ENCODE measurements at places on chromosomes 7 and 10.

DNA sequence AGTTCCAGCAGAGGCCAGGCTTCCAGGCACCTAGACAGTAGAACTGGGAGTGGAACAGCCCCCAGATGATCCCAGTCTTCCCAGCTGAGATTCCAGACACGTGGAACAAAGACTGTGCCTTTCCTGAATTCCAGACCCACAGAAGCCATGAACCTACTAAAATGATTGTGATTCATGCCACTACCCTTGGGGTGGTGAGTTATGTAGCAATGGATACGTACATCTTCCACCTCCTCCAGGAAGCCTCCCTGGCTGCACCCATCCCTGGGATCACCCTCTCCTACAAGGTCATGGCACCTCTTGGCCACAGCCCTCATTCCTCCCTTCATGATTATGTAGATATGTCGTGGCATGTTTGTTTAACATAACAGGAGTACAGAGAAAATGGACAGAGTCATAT lies 83.4 kb downstream of the NPTX2 start:
- DNase-seq: no peak

- no peak for DNase-seq
These were observed 75.0 kb upstream of the MKX start for GRCh38 chr10:27820637-27821036.

DNA sequence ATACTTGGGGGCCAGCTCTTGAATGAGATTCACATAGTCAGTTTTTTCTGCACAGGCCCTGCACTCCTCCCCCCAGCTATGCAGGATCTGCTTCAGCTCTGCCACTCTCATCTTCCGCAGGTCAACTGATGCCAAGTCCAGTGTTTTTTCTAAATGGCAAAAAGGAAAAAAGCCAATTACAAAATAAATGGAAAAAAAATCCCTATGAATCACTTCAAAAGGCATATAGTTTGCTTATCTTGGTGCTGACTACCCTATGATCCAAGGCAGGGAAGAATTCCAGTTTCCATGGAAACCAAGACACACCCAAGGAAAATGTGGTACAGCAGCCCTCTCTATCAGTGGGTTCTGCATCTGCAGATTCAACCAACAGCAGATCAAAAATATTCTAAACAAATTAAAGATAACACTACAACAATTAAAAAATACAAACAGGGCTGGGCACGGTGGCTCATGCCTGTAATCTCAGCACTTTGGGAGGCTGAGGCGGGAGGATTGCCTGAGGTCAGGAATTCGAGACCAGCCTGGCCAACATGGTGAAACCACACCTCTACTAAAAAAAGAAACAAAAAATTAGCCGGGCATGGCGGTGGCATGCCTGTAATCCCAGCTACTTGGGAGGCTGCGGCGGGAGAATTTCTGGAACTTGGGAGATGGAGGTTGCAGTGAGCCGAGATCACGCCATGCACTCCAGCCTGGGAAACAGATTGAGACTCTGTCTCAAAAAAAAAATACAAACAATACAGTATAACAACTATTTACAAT lies 17.6 kb downstream of the CDNF start:
- peak; percentile 93 for DNase-seq

- DNase-seq: no peak
These were observed 107.4 kb downstream of the ATXN7L1 start for GRCh38 chr7:105768898-105769507.

DNA sequence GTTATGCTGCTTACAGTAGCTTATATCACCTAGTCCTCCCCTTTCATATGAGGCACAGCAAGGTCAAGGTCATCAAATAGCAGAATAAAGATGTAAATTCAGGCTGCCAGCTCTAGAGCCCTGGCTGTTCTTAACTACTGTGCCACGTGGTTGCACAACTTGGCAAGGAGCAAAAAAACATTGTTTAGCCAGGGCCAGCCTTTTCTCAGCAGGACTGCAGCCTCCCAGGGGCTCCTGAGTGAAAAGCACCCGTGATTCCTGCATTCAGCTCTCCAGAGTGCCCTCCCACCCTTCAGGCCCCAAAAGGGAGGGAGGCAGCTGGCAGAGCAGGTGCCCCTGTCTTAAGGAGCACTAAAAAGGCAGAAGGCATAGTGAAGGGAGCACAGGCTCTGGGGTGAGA lies 31.8 kb upstream of the TM9SF3 start:
- DNase-seq: no peak

- DNase-seq: no peak
These were observed 256.2 kb upstream of the NPSR1 start for GRCh38 chr7:34401776-34402175.

GRCh38 chr10:57880446-57881227 lies 387.1 kb downstream of the IPMK start:
- no peak for DNase-seq

GRCh38 chr10:34553747-34554146 lies 261.3 kb downstream of the PARD3 start:
- no peak for DNase-seq

- DNase-seq: no peak
These were observed 164.6 kb upstream of the PPP1R3A start for GRCh38 chr7:114083166-114084001.

- no peak for DNase-seq
These were observed 99.4 kb downstream of the RNF216 start for GRCh38 chr7:5681979-5682546.

DNA sequence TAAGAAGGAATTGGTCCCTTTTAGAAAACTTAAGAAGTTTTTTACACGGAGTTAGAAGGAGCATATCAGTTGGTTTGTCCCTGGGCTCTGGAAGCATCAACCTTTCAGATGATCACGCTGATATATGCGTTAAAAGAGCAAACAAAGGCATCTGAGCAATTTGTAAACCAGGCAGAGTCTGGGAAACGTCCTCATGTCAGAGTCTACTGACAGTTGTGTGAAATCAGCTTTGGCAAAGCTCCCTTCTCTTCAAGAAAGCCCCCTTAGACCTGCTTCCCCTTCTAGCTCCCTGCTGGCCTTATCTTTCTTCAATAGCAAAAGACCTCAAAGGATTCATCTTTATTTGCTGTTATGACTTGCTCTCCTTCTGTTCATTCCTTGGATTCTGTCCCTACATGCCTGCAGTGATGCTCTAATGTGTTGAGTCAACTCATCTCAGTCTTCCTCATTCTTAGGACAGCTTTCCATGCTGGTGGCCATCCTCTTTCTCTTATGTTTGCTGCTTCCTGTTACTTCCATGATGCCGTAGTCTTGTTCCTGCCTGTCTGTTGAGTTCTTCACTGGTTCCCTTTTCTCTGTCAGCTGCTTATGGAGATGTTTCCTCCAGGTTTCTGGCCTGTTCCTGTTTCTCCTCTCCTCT lies 106.5 kb upstream of the BMPER start:
- DNase-seq: no peak

- DNase-seq: peak; percentile 45
These were observed 145.0 kb upstream of the CALCR start for GRCh38 chr7:93719546-93719945.

- DNase-seq: no peak
These were observed 126.4 kb upstream of the TCF7L2 start for GRCh38 chr10:112823604-112824003.

- peak; percentile 73 for DNase-seq
These were observed 1.8 kb upstream of the GLI3 start for GRCh38 chr7:42238709-42239366.

DNA sequence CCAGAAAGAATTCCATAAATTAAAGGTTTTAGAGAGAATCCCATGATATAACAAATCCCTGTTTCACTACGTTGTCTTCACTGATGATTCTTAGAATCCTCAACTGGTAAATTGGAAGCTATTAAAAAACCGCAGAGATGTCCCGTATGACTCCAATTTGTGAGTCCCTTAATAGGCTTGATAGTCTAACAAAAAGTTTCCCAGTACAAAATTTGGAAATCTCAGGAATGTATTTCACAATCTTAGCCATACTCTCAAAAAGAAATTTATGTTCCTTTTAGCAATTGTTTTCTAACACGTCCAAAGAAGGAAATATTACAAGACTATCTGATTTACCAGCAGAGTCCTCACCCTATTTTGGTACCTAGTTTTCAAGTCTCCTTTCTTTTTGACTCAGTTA lies 2.5 kb downstream of the TES start:
- peak; percentile 73 for DNase-seq

- DNase-seq: no peak
These were observed 13.4 kb downstream of the HNRNPF start for GRCh38 chr10:43395571-43396060.

DNA sequence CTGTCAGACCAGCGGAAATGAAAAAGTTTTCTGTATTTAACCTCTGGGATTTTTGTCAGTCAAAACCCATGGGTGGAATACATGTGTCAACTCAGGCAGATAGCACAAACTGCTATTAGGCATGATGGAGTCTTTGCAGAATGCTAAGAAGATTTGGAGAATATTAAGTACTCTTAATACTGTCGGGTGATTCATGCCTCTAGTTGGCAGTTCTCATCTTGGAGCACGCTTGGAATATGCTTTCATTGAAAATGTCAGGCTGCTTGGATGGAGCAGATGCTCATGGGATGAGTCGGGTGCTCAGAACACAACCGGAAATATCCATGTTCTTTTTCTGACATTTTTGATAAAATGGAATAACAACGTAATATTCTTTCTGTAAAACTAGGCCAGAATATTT lies 27.6 kb upstream of the PRKG1 start:
- no peak for DNase-seq

GRCh38 chr7:37081436-37081835 lies 357.1 kb upstream of the AOAH start:
- no peak for DNase-seq

DNA sequence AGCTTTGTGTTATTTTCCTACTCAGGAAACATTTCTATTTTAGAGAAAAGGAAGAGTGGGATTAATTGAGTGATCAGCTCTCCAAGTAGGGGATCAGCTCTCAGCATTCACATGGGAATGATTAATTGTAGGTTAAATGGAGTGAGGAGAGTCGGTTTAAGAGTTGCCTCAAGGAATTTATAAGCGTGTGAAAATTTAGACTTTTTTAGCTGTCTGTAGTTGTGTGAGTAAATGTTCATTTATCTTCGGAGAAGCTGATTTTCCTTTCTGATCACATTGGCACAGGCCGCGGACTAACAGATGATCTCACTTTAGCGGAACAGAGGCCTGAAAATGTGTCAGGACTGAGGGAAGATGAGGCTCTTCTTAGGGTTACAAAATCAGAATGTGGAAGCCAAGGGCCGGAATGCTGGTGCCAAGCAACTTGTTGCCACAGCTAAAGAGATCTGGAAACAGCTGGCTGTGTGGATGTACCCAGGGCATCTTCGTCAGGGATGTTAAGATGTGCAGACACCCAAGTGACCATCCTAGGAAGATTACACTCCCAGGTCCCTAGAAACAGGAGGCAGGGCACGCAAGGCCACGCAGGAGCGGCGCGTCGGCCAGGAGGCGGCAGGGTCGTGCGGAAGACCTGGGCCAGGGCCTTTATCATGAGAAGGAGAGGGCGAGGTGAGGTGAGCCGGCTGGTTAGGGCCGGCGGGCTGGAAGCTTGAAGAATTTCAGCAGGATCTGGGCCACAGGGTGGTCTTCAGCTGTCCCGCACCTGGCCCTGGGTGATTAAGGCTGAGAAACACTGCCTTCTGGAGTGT lies 35.1 kb upstream of the TTYH3 start:
- no peak for DNase-seq

DNA sequence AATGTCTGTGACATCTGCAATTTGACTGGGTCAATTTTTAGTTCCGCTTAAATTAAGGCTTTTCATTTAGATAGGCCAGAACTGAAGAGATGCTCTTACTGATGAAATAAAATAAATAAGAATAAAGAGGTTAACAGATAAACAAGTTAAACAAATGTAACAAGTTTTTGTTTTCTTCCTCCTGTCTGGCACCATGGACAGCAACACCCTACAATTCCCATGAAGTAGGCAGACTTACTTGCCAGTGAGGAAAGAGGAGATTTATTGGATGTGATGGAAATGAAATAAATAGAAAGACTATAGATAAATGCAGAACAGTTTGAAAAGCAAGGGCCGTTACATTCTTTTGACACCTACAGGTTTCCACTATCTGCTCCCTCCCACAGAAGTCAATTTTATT lies 118.5 kb downstream of the AMPH start:
- DNase-seq: no peak

DNA sequence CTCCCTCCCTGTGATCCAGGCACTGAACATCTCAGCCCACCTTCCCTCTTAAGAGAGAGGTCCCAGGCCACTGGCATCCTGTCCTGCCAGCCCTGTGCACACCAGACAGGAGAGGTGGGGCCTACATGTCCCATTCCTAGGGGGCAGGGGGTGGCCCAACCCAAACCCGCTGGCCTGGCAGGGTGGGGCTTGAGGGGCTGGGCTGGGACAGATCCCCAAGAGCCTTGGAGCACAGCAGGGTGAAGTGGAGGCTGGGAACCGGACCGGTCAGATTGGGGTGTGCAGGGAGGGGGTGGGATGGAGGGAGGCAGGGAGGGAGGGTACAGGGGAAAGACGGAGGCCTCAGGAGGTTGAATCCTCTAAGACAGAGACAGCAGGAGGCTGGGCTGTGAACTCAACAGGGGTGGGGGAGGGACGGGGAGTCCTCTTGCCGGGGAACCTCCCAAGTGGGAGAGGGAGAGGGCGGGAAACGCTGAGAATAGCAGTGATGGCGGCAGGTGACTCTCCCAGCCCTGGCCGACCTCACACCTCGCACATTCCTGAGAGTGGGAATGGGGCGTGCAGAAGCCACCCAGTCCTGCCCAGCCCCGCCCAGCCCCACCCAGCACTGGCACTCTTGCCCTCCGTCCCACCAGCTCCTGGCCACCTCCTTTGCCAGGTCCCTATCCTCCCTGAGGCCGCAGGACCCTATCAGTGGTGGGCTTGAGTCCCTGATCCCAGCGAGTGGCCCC lies 6.7 kb downstream of the TSC22D4 start:
- DNase-seq: no peak

GRCh38 chr7:114409750-114410149 lies 4.9 kb upstream of the FOXP2 start:
- DNase-seq: peak; percentile 80

DNA sequence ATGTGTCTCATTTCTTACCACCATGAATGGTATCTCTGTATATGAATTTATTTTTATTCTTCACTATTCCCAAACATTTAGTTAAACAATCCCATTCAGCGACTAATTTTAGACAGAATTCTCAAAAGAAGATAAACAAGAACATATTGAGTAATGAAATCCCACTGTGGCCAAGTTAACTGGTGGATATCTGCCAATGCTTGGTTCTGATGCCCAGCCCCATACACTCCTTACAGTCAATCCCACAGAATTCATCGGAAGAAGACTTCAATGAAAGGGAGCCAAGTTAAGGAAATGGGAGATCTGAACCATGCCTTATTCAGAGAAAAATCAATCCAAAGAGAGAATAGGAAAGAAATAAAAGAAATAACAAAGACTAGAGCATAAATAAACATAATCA lies 518.0 kb downstream of the XPNPEP1 start:
- DNase-seq: no peak

- no peak for DNase-seq
These were observed 94.9 kb downstream of the GFRA1 start for GRCh38 chr10:116178086-116178605.

GRCh38 chr10:35447693-35448407 lies 111.5 kb downstream of the CCNY start:
- peak; percentile 41 for DNase-seq

- peak; percentile 76 for DNase-seq
These were observed 16.8 kb downstream of the TRIM8 start for GRCh38 chr10:102660888-102661657.

- DNase-seq: no peak
These were observed 191.2 kb downstream of the FZD1 start for GRCh38 chr7:91455411-91455810.

- DNase-seq: peak; percentile 69
These were observed 263.6 kb upstream of the ZMIZ1 start for GRCh38 chr10:78805176-78805575.

- DNase-seq: no peak
These were observed 504.9 kb downstream of the SH2D4B start for GRCh38 chr10:81042647-81043046.

GRCh38 chr7:95298091-95298490 lies 26.2 kb downstream of the PON1 start:
- no peak for DNase-seq

Measured in HCEC 1CT (cell line).